ENCODE measurements at places on chromosomes 2 and 18.
A peak's percentile ranks its signal among the peaks of the same experiment; 100 is the strongest.

DNA sequence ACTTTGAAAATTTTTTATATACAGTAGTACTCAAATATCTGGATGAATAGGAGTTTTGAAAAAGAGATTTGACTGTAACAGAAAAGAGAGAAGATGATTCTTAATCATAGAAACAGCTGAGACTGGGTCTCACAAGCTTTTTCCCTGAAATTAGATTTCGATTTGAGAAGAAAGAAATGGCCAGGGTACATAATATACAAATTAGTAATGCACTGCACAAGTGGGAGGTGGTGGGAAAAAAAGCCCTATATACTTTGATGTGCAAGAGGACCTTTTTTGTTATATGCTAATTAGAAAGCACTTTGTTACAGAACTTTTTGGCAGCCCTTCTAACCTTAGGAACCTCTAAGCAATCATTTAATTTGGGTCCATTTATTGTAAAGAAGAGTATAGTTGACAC, 62.9 kb downstream of the EML4 start:
- DNase-seq, result no peak

DNA sequence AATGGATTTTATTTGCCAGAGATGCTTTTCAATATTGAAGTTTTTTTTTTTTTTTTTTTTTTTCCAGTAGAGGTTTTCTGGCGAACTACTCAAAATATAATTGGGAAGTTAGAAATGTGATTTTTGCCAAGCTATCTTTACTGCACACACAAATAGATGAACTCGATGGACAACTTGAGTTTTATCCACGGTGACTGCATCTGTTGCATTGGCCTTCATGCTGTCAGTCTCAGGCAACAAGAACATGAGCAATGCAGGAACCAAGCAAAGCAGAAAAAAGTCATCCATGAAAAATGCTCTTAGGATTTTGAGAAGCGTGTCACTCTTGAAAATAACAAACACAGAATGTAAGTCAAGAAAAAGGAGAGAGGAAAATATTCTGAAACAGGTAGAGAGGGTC, 22.7 kb upstream of the HDAC4 start:
- no peak for DNase-seq

DNA sequence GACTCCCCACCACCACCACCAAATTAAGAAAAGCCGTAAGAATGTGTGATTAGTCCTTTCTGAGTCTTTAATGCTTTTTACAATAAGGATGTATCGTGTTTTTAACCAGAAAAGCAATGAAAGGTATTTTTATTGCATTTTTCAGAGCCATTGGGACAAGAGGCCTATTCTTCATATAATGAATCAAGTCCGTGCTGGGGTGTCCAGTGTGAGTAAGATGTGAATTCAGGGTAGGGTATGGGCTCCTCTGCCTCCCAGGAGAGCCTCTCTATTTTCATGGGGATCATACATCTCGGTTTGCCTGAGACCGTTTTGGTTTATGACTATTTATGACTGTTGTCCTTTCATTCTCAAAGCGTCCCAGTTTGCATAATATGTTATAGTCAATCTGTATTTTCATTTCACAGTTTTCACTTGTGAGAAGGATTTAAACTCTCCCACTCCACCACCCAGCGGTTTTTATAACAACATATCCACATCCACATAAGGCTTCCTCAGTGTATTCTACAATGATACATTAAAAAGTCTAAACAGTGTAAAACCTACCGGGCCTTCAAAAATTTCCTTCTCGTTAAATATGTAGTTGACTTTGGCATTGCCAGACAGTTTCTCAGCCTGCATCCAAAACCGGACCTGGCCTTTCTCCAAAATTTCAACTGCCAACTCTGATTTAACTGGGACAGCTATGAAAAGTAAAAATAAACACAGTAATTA, 80.8 kb upstream of the LPIN2 start:
- no peak for DNase-seq

GRCh38 chr2:216690853-216691741, 4.3 kb downstream of the IGFBP5 start:
- DNase-seq, result peak; percentile 76

DNA sequence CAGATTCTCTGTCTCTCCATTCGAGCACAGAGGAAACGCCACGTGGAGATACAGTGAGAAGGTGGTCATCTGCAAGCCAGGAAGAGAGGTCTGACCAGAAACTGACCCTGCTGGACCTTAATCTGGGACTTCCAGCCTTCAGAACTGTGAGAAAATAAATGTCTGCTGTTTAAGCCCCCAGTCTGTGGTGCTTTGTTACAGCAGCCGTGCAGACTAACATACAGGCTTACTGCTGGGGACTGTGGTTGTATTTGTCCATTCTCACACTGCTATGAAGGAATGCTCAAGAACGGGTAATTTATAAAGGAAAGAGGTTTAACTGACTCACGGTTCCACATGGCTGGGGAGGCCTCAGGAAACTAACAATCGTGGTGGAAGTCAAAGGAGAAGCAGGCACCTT, 432.7 kb downstream of the IRS1 start:
- no peak for DNase-seq

DNA sequence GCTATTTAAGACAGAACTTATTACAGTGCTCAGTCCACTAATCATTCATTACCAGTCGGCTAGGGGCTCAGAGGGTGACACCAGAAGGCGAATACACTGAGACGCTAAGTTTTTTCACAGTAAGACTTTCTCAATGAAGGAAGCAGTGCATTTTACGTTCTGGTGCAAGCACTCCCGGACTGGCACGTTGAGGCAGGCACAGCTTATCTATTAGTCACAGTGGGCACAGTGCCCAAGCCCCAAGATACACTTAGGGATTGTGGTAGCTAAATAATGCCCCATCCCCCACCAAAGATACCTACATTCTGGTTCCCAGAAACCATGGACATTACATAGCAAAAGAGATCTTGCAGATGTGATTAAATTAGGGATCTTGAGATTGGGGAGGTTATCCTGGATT, 32.6 kb upstream of the BCL11A start:
- DNase-seq, result no peak

DNA sequence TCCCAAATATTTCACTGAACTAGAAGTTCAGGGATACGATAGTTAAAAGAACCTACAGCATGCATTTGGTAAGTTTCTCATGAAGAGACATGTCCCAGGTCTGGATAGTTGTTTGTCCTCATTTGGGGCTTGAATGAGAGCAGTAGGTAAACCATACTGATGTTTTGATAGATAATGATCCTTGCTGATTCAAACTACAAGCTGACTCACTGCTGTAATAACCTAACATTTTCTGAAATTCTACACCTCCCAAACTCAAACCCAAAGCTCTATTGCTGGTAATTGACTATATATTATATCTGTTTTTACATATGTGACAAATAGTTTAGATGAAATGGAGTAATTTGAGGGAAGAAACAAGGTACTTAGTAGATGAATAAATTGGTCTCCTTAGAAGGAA, 154.1 kb upstream of the BOD1L2 start:
- DNase-seq, result no peak

DNA sequence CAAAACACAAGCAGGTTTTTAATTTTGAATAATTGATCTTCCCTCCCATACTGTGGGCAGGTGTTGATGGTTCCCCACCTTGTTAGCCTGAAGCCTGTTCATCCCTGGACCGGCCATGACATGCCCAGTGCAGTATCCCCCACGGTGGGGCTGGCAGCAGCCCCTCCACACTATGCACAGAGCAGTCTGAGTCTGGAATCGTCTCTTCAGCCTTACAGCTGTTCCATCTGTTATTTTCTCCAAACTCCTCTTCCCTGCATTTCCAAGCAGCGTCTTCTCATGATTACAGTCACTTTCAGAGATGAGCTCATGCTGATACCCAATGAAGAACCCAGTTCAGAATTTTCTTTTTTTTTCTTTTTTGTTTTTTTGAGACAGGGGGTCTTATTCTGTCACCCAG, 68.2 kb downstream of the ADI1 start:
- DNase-seq, result no peak

DNA sequence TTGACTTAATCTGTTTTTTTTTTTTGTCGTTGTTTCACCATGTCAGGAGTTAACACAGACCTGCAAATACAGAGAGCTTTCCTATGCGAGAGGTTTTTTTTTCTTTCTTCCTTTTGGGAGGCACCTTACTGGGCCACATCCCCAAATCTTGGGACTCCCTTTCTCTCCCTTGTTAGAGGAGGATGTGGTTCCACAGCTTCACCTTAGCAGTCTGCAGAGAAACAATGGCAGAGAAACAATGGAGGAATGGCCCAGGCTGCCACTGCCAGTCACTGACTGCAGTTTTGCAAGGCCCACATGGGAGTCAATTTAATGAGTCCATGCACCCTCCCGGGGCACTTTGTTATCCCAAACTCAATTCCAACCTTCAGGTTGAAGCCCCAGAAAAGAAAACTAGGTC, 20.8 kb upstream of the PDK1 start:
- DNase-seq, result no peak

GRCh38 chr2:54691445-54692135, 31.9 kb upstream of the EML6 start:
- peak; percentile 52 for DNase-seq

DNA sequence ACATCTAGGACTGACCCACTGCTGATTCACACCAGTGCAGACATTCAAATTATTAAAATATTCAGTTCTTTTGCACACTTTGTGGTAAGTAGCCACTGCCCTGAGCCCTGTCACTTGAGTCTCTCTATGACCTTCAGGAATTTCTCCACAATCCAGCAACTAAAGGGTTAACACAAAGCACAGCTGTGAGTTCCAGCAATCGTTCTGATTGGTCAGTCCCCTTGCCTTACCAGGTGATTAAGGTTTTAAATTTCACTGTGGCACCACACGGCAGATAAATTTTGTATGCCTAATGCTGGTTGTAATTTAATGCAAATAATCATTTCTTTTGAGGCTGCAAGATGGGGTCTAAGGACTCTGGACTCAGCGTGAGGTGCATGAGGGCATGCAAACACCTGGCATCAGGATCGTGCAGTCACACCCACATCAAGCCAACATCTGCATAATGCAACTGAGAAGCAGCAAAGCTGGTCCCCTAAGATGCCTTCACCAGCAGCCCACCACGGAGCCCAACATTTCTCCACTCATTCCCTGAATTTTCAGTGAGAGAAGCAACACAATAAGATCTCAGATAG, 36.6 kb downstream of the SLC14A1 start:
- DNase-seq, result no peak

GRCh38 chr18:75201282-75202270, 7.4 kb downstream of the PTGR3 start:
- no peak for DNase-seq

- no peak for DNase-seq
These were observed 229.4 kb upstream of the MMADHC start for GRCh38 chr2:149816756-149817551.

DNA sequence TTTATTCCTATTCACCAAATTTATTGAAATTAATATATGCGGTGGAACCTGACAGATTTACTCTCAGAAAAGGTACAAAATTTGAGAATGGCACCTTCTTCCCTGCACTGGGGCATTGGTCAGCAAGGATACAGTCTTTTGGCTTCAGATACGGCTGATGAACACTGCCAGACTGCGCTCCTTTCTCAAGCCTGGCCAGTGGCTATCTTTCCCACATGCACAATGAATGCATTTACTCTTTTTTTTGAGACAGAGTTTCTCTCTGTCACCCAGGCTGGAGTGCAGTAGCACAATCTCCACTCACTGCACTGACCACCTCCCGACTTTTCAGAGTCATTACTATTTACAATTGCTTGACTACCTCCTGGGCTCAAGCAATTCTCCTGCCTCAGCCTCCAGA, 61.6 kb downstream of the MOB4 start:
- no peak for DNase-seq

DNA sequence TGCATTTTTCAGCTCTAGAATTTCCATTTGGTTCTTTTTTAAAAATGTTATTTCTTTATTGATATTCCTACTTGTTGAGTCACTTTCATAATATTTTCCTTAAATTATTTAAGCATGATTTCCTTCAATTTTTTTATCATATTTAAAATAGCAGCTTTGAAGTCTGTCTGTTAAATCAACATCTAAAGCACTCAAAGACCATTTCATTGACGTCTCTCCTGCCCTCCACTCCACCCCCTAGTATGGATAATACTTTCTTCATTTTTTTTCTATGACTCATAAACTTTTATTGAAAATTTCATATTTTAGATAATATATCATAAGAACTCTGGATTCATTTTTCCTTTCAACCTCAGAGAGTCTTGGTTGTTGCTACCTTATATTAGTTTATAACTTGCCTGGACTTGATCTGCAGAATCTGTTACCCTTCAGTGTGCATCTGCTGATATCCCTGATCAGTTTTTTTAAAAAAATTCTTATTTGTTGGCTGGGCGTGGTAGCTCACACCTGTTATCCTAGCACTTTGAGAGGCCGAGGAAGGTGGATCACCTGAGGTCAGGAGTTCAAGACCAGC, 59.0 kb upstream of the ZNF396 start:
- no peak for DNase-seq

- peak; percentile 91 for DNase-seq
These were observed 157.8 kb downstream of the SMAD2 start for GRCh38 chr18:47772374-47773248.

- no peak for DNase-seq
These were observed 118.1 kb upstream of the ZNF521 start for GRCh38 chr18:25470062-25470461.

GRCh38 chr2:238291550-238292281, 3.3 kb upstream of the PER2 start:
- DNase-seq, result no peak
